ENCODE measurements at places on chromosomes 12 and 14.

DNA sequence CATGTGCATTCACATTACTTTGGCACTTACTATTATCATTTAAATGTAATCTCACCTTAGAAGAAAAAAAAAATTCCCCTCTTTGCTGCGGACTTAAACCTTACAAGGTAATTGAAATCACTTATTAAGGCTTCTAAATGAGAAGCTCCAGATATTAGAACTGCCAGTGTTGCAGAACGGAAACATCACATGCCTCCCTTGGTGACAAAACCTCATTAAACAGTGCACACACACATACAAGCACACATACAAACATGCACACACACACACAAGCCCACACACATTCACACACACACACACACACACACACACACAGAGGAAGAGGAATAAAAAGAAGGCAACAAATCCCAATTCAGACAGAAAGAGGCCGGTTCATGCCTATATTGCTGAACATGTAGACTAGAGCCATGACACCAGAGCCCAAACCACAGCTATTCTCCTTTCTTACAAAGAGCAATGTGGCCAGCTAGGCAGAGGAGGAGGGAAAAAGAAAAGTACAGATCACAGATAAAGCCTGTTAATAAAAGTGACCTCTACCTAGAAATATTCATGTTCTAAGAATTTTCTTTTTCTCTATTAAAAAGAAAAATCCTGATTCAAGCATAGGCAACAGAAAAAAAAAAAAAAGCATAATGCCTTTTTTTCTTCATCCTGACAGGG, 405.2 kb upstream of the FLRT2 start:
- DNase-seq: no peak

DNA sequence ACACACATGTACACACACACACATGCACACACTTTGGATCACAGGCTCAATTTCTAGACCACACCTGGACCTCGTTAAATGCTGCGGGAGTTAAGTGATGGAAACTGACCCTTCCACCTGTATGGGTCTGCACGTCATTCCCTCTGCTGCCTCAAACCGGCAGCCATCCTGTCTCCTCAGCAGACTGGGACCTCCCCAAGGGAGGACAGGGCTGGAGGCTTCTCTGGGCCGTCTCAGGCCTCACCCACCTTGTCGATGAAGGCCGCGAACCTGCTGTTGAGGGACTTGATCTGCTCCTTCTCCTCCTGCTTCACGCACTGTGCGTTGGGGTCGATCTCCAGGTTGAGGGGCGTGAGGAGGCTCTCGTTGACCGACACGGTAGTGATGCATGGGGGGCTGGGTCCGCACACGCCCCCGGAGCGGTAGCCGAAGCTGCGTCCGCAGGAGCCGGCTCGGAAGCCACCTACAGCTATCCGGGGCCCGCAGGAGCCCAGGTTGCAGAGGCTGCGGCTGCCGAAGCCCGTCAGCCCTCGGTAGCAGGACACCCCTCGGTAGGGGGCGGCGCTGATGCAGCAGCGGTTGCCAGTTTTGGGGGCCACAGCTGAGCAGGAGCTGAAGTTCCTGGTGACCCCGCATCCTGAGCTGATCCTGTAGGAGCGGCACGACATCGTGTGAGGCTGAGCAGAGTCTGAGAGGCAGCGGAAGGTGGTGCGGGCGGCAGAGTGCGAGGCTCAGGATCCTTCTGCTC, at the start of gene KRT85:
TSS of gene KRT85 (minus strand) at position 744 of the 748 bp plus-strand sequence. CDS start at position 668, 76 bp downstream.
- DNase-seq: no peak

- no peak for DNase-seq
Measured at GRCh38 chr12:64968989-64969819, 144.8 kb downstream of the TBC1D30 start.

DNA sequence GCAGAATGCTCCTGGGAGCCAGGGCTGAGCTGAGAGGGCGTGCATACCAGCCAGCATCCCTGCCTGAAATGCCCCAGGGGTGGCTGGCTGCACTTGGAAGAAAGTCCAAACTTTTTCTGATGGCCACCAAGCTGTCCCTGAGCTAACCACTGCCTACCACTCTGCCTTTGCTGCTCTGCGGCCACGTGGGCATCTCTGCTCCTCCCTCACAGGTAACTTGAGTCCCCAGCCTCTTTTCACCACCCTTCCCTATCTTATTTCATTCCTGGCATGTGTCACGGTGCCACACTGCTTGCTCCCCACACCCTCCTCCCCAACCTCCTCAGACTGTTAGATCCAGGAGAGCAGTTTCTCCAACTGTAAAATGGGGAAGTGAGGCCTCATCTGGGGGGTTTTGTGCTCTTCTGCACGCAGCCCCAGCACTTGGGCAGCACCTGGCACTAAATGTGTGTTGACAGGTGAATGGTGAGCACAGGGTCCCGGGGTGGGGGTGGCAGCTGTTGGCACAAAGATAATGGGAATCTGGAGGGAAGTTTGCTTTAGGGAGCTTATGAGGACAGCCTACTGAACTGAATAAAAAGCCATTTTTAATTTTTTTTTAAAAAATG, 113.0 kb downstream of the GLT1D1 start:
- DNase-seq: no peak

- DNase-seq: no peak
Measured at GRCh38 chr14:72054911-72055310, 122.7 kb downstream of the RGS6 start.

Measured in globus pallidus (tissue), 1 donor.